ENCODE measurements at places on chromosomes 2 and 18. TPM values are rescaled to one million over a fixed set of nuclear protein-coding genes. Genes with fewer than 3 reads are reported as not detected.

DNA sequence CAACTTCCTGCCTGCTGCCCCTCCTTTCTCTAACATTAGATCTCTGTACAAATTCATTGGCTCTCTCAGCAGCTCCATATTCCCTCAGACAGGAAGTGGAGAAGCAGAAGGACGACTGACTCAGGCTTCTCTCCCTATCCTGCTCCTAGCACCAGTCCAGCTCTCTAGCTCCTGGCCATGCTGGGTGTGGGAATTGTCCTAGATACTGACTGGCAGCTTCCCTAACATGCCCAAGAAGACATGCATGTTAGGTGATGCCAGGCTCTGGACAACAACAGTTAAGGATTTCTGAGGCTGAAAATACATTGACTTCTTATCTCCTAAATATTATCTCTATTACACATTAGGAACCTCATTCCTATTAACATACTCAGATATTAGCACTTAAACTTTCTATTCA lies 292.9 kb downstream of the IKZF2 start:
- no peak for DNase-seq

GRCh38 chr18:56660655-56661054 lies 9.5 kb downstream of the WDR7 start:
- DNase-seq = no peak

GRCh38 chr2:163553601-163554000 lies 182.2 kb downstream of the FIGN start:
- DNase-seq = no peak

DNA sequence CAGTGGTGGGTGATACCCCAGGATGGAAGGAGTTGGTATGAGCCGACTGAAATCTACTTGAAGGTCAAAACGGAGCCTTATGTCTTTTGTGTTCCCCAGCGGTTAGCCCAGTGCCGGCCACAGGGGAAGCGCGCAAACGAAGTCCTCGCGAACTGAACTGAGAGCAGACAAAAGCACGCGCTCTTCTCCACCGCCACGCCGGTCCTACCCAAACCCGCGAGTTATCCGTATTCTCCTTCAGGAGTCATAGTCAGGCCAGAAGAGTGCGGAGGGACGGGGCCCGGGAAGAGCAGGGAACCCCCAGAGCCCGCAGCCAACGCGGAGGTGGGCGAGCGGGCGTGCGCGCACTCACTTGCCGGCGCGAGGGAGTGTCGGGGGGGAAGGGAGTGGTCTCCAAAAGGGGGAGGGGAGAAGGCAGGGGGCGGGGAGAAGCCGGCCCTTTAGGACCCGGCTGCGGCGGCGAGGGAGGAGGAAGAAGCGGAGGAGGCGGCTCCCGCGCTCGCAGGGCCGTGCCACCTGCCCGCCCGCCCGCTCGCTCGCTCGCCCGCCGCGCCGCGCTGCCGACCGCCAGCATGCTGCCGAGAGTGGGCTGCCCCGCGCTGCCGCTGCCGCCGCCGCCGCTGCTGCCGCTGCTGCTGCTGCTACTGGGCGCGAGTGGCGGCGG lies at the start of gene IGFBP2:
Gene IGFBP2 (plus strand): TSS at position 469 of the 664 bp plus-strand sequence. CDS start 104 bp downstream, at position 573.
- no peak for DNase-seq

DNA sequence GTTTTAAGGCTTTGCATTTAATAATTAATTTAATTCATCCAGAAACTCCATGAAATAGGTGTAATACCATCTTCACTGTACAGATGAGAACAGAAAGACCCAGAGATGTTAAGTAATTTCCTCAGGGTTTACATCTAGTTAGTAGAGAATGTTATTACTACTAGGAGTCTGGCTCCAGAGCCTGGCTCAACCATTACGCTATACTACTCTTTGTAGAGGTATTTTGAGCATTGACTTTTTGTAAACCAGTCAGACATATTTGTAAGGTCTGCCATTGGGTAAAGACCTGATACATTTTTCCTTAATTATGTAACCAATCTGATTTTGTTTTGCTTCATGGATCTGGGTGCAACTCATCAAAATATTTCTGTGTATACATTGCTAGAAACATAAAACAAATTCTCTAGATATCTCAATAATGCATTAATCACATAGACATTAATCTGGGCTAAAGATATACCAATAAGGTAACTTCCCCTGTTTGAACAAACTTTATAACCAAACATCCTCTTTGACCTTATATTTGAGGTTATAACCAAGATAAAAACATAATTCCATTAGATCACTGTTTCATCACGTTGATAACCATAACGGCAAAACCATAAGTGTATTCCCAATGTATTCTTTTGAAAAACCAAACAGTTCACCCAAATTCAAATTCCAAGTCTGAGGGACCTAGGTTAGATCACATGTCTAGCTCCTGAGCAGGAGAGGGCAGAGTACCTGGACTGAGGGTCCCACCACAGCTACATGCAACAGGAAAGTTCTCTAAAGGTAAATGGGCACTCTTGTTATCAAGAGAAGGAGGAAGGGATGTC lies 135.0 kb downstream of the IKZF2 start:
- DNase-seq = no peak

- DNase-seq = no peak
Observed at GRCh38 chr2:18800240-18800971, 211.0 kb upstream of the NT5C1B start.

GRCh38 chr18:55849391-55849790 lies 261.4 kb upstream of the TCF4 start:
- no peak for DNase-seq

GRCh38 chr2:3956892-3957291 lies 253.5 kb downstream of the DCDC2C start:
- no peak for DNase-seq

DNA sequence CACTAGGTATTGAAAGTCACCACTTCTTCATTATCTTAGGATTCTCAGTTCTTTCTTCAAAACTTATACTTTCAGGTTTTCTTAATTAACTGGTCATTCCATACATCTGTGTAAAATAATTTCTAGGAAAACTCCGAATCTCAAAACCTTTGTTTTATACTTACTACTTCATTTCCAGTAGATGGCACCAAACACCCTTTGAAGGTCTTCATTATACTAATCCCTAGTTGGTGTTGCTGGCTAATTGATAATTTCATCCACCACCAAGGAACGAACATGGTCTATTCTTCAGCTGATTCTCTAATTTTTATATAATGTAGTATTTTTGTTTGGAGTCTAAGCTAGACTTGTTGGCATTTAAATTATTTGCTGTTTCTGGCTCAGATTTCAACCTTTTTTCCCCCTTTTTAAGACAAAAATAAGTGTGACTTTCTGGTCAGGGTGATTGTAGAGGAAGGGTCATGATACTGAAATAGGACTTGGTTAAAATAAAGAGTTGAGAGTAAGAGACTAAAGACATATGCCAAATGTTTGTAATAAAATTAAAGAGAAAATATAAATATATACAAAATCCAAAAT lies 2.8 kb upstream of the MXD1 start:
- no peak for DNase-seq

- DNase-seq = no peak
Observed at GRCh38 chr2:68357605-68358337, 7.3 kb upstream of the PLEK start.

KLHL14 gene
- not detected for total RNA-seq

SERPINB11 gene
- not detected for total RNA-seq

GNLY gene
- total RNA-seq = 21.5 TPM

SLC9A2 gene
- not detected for total RNA-seq

GDF7 gene
- 0.02 TPM for total RNA-seq

NYAP2 gene
- total RNA-seq = not detected

TLK1 gene
- total RNA-seq = 64.5 TPM

TSPYL6 gene
- not detected for total RNA-seq

CSRNP3 gene
- total RNA-seq = not detected

DAPL1 gene
- not detected for total RNA-seq
